ENCODE measurements at places on chromosomes 3 and 15. TPM values are rescaled to one million over a fixed set of nuclear protein-coding genes. Genes with fewer than 3 reads are reported as not detected.
A peak's percentile ranks its signal among the peaks of the same experiment; 100 is the strongest.

DNA sequence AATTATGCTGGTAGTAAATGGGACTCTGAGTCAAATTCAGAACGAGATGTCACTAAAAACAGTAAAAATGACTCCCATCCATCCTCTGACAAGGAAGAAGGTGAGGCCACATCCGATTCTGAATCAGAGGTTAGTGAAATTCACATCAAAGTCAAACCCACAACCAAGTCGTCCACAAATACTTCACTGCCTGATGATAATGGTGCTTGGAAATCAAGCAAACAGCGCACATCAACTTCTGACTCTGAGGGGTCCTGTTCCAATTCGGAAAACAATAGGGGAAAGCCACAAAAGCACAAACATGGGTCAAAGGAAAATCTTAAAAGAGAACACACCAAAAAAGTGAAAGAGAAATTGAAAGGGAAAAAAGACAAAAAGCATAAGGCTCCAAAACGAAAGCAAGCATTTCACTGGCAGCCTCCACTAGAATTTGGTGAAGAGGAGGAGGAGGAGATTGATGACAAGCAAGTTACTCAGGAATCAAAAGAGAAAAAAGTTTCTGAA, 15.1 kb upstream of the ZBTB47 start:
- DNase-seq = no peak

DNA sequence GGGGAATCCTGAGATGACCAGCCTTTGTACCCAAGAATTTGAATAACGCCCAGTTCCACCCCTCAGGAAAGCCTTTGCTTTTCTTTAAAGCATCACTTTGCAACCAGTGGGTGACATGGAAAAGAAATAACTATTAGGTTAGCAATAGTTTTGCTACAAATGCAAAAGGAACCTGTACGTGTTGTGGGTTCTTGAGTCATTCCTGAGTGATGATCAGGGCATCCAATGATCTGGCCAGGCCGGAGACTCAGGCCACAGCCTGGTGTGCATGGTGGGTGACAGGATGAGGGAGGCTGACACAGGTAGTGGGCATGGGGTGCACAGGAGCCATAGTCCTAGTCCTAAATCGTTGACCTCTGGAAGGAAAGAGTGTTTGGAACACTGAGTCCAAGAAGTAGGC, 321.4 kb upstream of the IL12A start:
- DNase-seq = no peak

- no peak for DNase-seq
Measured at GRCh38 chr3:113232342-113232741, 21.0 kb downstream of the BOC start.

DNA sequence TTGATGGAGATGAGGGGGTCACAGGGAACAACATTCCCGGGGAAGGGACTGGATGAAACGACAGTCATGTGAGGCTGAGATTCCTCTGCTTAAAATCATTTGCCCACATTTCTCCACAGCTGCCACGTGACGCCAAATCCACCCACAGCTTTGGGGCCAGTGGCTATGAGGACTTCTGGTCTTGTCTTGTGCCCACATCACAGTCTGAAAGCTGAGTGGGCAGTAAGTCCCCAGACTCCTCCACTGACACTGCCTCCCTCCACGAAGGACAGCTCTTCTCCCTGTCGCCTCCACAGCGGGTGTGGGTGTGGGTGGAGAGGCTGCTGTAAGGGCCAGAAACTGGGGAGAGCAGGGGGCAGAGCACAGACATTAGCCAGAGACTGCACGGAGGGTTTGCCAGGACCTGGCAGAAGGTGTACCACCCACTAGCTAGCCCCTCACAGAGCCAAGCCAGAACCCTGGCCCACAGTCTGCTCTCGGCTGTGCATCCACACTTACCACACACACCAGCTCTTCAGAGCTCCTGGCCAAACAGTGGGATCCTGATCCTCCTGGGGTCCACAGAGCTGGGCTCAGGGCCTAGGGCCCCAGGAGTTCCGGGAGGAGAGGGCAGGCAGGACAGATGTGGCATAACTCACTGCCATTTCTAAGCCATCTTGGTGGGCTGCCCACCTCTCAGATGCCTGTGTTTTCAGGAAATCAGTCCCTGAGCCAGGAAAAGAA, 24.2 kb downstream of the RAB6B start:
- no peak for DNase-seq

- peak; percentile 30 for DNase-seq
Measured at GRCh38 chr3:4828279-4829030, 150.8 kb upstream of the BHLHE40 start.

INSYN1 gene
- 3.5 TPM for polyA plus RNA-seq

GRCh38 chr3:124904835-124905492, 17.8 kb upstream of the ITGB5 start:
- no peak for DNase-seq

DNA sequence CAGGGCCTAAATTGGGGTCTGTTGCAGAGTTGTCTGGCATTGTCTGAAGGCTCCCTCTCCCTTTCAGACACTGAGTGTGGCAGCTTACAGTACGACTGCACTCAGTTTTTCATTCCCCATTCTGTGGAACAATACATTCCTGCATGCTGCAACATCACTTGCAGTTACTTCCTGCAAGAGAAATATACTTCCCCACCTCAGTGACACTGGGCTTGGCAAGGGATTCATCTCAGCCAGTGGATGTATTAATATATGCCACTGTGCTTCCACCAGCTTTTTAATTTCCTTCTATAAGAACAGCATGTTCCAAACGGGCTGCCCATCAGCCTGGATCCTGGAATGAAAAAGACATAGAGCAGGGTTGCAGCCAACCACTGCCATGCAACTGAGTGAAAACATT, 23.1 kb downstream of the B3GALNT1 start:
- no peak for DNase-seq

CLDN16 gene
- not detected for polyA plus RNA-seq

GRCh38 chr15:72153269-72154000, 35.2 kb downstream of the SENP8 start:
- DNase-seq = no peak

RAB6B gene
- 3.0 TPM for polyA plus RNA-seq

ROBO1 gene
- 33.9 TPM for polyA plus RNA-seq

DNA sequence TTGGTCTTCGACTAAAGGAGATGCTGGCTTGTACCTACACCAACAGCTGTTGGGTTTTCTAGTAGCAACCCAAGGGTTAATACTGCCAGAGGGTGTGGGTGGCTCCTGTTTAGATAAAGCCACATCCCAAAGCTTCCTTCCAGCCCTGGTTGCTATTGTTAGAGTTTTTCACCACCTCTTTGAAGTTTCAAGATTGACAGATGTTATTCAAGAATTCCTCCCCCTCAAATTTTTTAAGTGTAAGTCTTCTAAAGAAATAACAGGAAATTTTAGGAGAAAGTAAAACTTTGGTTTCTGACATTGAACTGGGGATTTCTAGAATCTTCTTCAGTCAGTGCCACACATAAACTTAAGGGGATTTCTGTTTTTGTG, 60.9 kb downstream of the TGFBR2 start:
- no peak for DNase-seq

DNA sequence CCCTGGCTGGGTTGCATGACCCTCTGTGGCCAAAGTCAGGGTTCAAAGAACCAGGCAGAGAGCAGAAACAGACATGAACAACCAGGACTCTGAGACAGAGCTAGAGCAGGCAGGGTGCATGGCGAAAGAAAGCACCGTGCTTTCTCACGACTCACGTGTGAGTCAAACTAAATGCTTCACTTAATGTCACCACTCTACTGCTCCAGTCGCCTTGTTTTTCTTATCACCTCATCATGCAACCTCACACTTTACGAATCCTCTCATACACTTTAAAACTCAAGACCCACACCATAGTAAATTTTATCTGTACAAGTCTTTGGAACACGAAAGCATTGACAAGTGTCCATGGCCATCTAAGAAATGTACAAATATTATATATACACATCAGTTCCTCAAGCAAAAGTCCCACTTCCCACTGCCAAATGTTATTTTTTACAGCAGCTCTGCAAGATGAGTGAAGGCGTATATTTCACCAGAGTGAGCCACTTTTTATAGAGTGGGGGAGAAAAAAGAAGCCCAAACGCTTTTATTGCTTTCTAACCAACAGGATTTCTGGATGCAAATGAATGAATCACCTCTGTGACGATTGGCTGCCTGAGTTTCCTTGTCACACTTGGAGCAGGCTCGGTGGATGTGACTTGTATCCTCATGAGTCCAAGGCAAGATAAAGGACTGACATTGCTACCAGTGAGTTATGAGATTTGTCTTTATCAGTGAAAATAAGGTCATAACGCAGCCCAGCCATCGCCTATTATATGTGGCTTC, 16.0 kb upstream of the MEGF11 start:
- peak; percentile 44 for DNase-seq

GRCh38 chr15:89433686-89434085, 62.7 kb downstream of the RHCG start:
- no peak for DNase-seq

ZNF774 gene
- 1.6 TPM for polyA plus RNA-seq

PPARG gene
- 3.7 TPM for polyA plus RNA-seq

GRCh38 chr3:168707900-168708299, 612.2 kb upstream of the GOLIM4 start:
- DNase-seq = no peak

DNA sequence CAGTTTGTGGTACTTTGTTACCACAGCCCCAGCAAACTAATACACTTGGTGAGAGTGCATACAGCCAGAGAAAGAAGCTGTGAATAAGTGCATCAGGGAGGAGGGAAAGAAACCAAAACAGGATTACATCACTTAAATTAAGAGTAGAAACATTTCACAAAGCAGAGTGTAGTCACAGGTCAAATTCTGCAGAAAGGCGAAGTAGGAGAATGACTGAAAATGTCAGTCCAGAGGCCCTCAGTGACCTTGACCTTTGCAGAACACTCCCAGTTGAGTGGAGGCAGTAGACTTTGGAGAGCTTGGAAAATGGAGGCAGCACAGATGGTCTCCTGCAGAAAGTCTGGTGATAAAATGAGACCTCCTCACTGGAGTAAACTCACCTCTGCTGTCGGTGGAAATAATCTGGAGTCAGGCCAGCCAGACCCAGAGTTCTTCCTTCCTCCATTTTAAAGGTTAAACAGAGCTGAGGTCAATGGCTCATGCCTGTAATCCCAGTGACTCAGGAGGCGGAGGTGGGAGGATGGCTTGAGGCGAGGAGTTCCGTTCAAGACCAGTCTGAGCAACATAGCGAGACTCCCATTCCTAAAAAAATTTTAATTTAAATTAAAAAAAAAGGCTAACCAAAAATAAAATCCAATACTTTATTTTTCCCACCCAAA, 5.0 kb downstream of the CD86 start:
- DNase-seq = no peak

DNA sequence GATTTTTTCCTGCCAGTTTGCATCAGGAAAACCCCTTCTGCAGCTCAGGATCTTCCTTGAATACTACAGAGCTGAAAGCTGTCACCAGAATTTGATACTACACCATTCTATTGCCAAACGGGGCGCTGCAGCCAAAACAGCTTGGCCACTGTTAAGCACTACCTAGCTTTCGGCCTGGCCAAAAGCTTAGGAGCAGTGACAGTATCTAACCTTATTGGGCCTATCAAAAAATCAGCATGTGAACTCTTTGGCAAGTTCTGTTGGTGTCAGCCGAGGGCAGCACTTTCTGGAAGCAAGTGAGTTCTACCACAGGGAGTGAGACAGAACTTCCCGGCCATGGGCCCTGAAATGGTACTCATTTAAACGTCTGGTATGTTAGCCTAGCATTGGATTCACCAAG, 16.1 kb upstream of the GYG1 start:
- DNase-seq = no peak

RBP2 gene
- not detected for polyA plus RNA-seq

FGF7 gene
- 30.4 TPM for polyA plus RNA-seq

ABHD2 gene
- 47.2 TPM for polyA plus RNA-seq

GRCh38 chr3:131193641-131194238, 167.1 kb downstream of the NEK11 start:
- DNase-seq = no peak

DNA sequence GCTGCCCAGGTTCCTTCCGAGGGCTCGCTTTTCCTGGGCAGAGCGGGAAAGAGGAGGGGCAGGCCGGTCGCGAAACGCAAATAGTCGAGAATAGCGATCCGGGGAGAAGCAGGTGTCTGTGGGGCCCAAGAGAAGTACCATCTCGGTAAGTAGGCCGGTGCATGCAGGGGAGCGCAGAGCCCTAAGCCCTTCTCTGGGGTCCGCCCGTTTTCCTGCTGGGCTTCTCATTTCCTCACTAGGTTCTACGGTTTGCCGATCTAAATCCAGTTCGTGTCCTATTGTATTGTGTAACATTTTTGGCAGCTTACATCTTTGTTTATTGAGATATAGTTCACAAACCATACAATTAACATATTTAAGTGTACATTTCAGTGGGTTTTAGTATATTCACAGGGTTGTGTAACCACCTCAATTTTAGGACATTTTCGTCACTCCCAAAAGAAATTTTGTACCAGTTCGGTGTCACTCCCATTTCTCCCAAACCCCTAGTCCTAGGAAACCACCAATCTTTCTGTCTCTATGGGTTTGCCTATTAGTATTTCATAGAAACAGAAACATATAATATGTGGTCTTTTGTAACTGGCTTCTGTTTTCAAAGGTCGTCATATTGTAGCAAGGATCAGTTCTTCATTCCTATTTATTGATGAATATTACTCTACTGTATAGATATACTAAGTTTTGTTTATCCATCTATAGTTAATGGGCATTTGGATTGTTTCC, 6.8 kb upstream of the TRIM69 start:
- no peak for DNase-seq

DNA sequence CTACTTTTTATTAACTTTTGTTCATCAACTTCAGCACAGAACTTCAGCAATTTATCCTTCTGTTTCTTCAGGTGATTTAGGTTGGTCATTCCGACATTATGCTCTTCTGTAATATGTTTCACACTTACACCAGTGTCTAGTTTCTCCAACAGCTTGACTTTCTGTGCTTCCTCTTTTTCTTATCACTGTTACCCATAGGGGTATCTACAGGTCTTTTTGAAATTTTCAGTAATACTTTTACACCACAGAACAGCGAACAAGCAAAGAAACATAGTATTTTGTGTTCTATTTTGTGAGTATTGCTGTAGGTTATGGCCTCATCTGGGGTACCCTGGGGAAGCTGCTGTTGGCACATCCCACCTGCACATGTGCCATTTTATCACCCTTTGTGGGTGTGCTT, 260.7 kb downstream of the NSUN3 start:
- no peak for DNase-seq

GRCh38 chr3:51966922-51967383, 301 bp downstream of the PCBP4 start:
- no peak for DNase-seq

ACAN gene
- polyA plus RNA-seq = 0.85 TPM

CCDC33 gene
- polyA plus RNA-seq = 0.26 TPM

TMCO5A gene
- polyA plus RNA-seq = not detected

Measured in BJ (cell line).